ENCODE measurements at places on chromosomes 4 and X.

DNA sequence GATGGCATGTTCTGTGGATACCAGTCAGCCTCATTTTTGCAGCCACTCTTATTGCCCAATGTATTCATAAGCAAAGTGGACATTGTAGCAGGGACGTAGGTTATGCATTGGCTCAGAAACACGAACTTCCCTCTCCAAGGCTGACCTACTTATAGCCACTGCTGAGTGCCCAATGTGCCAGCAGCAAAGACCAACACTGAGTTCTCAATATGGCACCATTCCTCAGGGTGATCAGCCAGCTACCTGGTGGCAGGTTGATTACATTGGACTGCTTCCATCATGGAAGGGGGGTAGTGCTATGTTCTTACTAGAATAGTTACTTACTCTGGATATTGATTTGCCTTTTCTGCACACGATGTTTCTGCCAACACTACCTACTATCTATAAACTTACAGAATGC is 306.9 kb downstream of the KCNIP4 start:
- no peak for DNase-seq

DNA sequence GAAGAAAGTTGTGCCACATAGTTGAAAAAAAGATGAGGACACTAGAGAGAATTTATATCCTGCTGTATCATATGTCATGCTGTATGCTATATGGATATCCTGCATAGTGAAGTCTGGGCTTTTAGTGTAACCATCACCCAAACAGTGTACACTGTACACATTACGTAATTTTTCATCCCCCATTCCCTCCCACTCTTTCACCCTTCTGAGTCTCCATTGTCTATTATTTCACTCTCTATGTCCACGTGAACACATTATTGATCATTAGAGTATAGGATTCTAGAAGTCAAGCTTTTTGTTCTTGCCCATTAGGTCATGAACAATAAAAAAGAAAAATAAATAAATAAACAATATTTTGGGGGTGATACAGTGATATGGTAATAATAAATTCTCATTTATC is 18.0 kb upstream of the FRYL start:
- DNase-seq = no peak

DNA sequence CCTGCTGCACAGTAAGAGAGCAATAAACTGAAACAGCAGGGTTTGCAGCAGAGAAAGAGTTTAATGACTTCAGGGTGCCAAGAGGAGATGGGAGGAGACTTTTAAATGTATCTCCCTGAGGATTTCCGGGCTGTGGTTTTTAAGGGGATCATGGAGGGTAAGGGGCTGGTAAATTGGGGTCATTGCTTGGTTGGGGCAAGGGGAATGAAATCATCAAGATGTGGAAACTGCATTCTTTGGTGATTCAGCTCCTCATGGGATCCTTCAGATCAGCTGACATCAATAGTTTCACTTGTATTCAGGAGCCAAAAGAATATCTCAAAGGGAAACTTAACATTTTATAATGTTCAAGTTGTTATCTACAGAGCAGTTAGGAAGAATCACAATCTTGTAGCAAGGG is 174.3 kb upstream of the ANXA10 start:
- DNase-seq = no peak

DNA sequence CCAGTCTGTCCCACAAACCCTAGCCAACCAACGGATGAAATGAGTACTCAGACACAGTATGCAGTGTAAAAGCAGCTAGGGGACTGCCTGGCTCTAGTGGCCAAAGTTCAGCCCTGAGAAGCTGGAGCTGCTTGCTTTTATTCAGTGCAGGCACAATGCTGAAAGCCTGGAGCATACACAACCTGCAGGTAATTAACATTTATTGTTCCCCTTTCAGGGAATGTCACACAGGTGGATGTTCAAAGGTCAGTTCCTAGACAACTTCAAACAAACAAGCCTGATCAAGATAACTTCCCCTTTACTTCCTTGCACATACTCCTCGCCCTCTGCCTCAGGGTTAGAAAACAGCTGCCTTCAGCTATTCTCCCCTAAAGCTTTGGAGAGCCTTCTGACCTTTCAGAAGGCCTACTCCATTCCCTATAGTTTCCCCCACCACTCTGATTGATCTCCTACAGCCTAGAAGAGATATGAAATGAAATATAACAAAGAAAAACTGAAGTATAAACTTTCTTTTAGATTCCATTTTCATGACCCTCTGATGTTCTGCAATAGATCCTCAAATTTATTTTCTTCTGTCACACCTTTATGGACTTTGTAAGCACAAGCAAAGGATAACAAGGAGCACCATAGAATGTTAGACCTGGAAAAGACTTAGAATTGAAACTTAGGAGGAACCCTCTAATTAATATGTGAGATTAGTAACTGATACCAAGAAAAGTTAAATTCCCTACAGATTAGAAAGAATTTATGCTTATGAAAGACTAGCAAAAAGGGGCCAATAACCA is 6.8 kb upstream of the DCAF8L1 start:
- DNase-seq = no peak

DNA sequence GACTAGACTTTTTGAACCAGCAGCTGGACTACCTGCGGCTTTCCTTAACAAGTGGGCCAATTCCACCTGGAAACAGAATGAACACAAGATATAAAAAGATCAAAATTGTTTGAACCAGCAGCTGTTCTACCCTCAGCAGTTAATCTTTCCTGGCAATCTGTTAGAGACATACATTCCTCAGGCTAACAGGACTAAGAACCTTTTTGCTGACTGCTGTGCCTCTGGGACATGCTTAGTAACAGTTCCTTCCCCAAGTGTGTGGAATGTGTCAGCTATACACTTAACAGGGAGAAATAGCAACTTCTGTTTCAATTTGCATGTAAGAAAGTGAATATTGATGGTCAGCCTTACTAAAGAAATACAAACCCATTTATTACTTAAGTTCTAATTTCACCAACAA is 554.4 kb downstream of the ARAP2 start:
- DNase-seq = no peak

GRCh38 chr4:86448871-86449270 is 89.0 kb upstream of the MAPK10 start:
- no peak for DNase-seq

DNA sequence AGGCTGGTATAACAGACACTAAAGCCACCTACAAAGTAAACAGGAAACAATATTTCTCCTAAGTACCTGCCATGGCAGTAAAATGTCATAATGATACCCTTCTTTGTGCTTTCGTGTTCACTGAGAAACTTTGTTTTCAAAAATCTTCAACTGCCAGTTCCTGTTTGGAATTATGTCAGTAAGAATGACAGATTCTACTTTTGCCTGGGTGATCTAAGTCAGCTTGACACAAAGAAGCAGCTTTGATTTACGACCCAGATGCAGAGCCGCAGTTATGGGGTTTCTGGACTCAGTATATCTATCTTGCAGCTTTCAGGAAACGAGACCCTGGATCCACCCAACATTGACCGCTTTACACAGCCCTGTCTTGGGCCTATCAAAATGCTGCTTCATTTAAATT is 71.2 kb downstream of the SNX25 start:
- no peak for DNase-seq

DNA sequence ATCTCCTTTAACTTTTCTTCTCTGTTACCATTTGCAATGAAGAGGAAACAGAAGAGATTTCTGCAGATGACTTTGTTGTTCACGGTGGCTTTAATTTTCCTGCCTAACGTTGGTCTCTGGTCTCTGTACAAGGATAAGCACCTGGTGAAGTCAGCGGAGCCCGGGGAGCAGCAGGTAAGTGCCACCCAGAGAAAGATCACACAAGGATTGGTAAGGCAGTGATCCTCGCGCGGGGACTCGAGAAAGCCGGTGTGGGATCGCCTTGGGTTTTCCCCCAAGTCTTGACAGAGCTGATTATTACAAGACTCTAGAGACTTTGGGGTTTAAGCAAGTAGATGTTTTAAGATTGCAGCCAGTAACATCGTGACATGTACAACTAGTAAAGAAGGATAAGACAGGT is 1.3 kb downstream of the GALNTL6 start:
- DNase-seq = no peak

DNA sequence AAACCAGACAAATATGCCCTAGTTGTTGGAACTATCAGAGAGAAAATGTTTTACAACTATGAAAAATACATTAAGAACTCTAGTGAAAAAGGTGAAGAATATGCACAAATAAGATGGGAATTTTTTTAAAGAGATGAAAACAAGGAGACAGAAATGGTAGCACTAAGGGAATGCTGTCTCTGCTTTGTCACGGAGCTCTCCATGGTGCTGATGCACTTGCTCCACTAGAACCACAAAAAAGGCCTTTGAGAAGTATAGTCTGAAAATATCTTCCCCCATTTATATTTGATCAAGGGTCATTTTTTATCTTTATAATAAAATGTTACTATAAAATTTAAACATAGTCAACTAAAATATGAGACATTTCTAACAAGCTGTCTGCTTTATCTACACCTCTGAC is 1655.5 kb upstream of the AGA start:
- no peak for DNase-seq

DNA sequence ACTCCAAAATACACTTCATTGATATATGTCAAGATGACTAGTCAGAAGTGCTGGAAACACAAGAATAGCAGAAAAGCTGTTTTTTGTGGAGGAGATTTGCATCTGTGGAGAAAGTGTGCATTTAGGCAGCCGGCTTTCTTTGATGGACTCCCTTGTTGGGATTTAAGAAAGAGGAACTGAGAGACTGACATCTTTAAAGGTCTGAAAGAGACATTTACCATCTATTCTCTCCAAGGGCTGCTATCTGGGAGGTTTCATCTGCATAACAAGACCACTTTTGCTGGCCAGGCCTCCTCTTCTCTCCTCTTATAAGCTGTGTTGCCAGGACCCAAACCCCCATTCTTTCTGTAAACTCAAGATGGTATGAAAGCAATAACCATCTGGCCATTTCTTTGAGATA is 1065.0 kb downstream of the NLGN4X start:
- DNase-seq = no peak

DNA sequence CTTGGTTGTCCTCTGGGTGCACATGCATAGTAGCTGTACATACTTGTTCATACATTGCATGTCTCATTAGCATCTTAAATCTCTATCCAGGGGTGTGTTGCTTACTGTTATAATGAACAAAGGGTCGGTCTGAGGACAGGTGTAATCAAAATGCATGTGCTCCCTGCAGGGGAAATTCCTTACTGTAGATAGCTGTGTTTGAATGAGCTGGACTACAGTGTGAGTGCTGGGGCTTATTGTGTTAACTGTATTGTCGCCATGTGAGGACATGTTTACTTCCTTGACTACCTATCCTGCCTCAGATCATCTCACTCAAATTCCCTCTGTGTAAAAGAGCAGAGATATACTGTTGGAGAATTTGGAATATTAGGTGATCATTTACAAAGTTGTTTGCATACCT is 98.7 kb downstream of the KLHL34 start:
- no peak for DNase-seq

DNA sequence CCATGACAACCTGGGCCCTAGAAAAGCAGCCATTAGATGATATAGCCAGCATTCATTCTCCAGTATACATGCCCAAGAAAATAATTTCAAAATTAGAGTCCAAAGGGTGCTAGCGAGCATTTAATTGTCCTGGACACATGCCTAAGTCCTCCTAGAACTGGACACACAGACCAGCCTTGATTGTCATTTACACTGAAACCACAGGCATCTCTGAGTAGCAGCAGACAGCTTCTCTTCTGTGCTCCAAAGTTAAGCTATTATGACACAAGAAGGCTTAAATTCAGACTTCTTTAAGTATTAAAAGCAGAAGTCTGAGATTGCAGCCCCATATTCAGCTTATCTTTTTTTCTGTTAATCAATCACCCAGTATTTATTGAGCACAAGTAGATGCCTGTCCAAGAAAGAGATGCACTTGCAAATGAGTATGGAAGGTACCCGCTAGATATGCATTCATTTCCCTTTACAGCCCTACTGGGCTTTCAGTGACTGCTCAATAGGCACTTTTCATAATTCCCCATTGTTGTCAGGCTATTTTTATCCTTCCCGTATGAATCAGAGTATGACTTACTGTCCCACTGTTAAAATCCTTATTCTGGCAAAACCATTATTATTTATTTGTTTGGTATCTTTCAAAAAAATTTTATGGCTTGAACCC is 374.1 kb downstream of the FBXW7 start:
- DNase-seq = no peak

DNA sequence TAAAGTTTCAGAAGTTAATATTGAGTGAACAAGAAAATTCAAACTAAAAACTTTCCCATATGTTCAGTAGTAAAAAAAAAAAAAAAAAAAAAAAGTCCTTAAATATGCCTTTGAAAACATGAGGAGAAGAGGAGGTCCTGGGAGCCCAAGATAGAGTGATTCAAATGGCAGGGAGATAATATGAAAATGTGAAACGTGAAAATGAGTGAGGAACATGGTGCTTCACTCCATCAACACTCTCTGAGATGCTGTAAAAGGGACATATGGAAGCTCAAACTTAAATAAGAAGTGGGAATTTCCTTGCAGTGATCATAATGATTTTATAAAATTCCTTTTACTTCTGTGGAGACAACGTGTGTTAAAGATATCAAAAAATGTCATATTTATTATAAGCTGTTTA is 423.9 kb downstream of the PABPC4L start:
- DNase-seq = no peak

GRCh38 chr4:168993714-168994510 is 16.1 kb downstream of the CBR4 start:
- DNase-seq = no peak

- no peak for DNase-seq
Observed at GRCh38 chr4:150136481-150136880, 58.2 kb downstream of the DCLK2 start.

DNA sequence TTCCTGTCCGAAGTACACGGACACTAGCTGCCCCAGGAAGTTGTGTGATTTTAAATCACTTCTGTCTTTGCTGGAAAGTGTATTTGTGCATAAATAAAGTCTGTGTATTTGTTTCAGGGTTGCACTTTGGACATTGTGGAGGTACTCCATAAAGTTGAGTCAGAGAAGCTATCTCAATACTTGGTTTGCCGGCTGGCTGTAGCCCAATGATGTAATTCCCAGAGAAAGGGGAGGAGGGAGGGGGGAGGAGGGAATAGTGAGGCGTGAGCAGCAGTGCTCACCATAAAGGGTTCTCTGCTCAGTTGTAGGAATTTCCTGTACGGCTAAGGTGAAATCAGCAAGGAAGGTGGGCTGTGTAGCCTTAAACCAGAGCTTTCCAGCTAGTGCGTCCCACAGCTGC is 7.5 kb downstream of the APEX2 start:
- DNase-seq = peak; percentile 4

DNA sequence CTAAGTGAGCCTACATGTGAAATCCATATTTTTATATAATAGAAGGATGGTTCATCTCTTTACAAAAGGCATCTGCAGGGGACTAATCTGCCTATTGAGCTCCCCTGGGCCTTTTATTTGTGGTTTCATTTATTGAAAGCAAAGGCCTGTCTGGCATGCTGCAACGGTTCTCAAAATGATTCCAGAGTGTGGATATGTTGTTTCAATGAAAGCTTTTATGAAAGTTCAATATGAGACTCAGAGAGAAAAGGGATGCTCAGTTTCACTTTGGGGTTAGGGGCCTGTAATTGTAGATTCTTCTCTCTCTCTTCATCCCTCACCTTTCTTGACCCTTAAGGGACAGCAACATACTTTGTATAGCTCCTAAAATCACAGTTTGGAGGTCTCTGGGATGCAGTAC is 204.2 kb upstream of the CASK start:
- no peak for DNase-seq
